Astrocyte (in vitro differentiated cells and primary cell): ENCODE measurements at places on chromosomes 2 and 18. TPM values are rescaled to one million over a fixed set of nuclear protein-coding genes. Genes with fewer than 3 reads are reported as not detected.

GRCh38 chr2:53752385-53752784 is 15.2 kb upstream of the CHAC2 start:
- peaks cover 3% of the 10 kb centered on the region for H3K36me3 ChIP-seq
- H3K4me3 ChIP-seq: no peak overlapping the region
- no peaks in the 10 kb centered on the region for H3K27me3 ChIP-seq
- H3K4me1 ChIP-seq: peaks cover 9% of the 10 kb centered on the region

GRCh38 chr2:187654535-187654934 is 100.3 kb upstream of the TFPI start:
- no peaks in the 10 kb centered on the region for H3K27me3 ChIP-seq
- no peak overlapping the region for H3K4me3 ChIP-seq
- H3K36me3 ChIP-seq: no peaks in the 10 kb centered on the region
- no peaks in the 10 kb centered on the region for H3K4me1 ChIP-seq
- DNase-seq: no peak

DNA sequence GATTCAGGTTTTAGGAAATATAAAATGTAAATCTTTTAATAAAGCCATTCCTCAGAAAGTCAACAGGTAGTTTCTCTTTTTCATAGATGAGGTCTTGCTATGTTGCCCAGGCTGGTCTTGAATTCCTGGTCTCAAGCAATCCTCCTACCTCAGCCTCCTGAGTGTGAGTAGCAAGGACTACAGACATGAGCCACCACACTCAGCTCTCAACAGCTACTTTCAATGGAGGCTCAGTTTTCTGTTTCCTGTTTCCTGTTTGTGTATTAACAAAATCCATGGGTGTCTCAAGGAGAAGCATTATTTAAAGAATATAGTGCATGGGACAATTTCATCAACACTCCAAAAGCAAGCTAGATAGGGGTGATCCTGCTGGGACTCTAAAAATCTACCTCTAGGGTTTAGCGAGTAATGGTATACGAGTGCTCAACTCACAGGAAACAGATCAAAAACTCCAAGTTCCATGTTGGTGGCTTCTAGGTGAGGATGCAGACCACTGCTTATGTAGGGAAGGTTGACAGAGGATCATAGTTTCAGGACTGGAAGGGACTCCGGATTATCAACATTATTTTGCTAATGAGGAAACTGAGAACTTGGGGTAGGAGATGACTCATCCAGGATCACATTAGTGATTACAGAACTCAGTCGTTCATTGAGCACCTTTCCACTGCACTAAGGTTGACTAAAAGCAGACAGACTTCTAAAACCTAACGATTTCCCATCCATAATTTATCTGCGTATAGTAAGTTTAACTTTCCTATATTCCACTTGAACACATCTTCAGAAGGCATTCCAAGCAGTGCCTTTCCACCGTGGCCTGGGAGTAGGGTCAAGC is 61.7 kb upstream of the WIPF1 start:
- no peak for DNase-seq
- H3K4me1 ChIP-seq: peaks cover 14% of the 10 kb centered on the region
- H3K27me3 ChIP-seq: no peaks in the 10 kb centered on the region
- H3K4me3 ChIP-seq: no peak overlapping the region

Gene POTEC
- not detected in 2 replicates for total RNA-seq

Gene C2orf66
- 0.29 and 0.54 TPM in 2 replicates for total RNA-seq
